ENCODE measurements at places on chromosomes 12 and 14. TPM values are rescaled to one million over a fixed set of nuclear protein-coding genes. Genes with fewer than 3 reads are reported as not detected.

GALNT8 gene
- total RNA-seq = 0.15 TPM

ATP5F1B gene
- 585 TPM for total RNA-seq

ADGRD1 gene
- total RNA-seq = 0.84 TPM

KRT83 gene
- not detected for total RNA-seq

SELPLG gene
- total RNA-seq = 0.74 TPM

C12orf54 gene
- not detected for total RNA-seq

RASSF8 gene
- 12.9 TPM for total RNA-seq

SLC8A3 gene
- total RNA-seq = not detected

OR6C2 gene
- total RNA-seq = not detected

ETNK1 gene
- total RNA-seq = 15.0 TPM

RIPK3 gene
- total RNA-seq = 0.84 TPM

GPR137C gene
- total RNA-seq = 0.59 TPM

AKAP6 gene
- 0.15 TPM for total RNA-seq

FOXN4 gene
- total RNA-seq = not detected

TAS2R20 gene
- total RNA-seq = under 0.01 TPM

KRT72 gene
- not detected for total RNA-seq

KCNMB4 gene
- 0.45 TPM for total RNA-seq

ATF1 gene
- total RNA-seq = 16.3 TPM

HOXC10 gene
- total RNA-seq = not detected

CALM1 gene
- 230 TPM for total RNA-seq

ANKRD33 gene
- not detected for total RNA-seq

TUBA1B gene
- total RNA-seq = 5,023 TPM

ISM2 gene
- 0.15 TPM for total RNA-seq

Data from bronchus fibroblast of lung (primary cell).